ENCODE measurements at places on chromosomes 11 and 22.

DNA sequence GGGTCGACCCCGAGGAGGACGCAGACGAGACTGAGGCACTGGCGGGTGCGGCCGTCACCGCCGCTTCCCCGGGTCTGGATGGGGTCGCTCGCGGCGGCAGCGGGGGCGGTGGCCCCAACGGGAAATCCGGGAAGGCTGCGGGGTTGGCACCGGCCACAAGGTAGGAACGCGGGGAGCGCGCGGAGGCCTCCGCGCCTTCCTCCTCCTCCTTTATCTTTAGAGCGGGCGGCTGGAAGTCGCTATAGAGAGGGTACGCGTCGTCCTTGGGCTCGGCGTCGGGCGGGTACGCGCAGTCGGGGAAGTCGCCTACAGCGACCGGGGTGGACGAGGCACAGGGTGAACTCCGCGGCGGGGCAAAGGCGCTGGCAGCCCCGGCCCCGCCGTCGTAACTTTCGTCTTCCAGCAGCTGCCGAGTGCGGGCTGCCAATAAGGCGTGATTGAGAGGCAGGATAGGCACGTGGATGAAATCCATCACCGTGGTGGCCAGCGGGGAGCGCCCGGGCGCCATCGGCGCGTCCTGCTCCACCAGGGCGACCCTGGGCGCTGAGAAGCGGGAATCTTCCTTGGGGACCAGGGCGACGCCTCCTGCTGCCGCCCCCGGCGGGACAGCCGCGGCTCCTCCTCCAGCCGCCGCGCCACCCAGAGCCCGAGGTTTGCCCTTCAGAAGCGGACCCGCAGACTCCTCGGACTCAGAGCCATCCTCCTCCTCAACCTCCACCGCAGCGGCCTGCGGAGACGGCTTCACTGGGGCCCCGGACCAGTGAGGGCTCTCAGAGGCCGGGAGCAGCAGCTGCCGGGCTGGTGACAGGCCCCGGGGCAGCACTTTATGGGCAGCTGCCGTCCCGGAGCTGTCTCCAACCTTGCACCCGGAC is 1.7 kb downstream of the PGR start:
- DNase-seq = peak; percentile 24

GRCh38 chr11:102177974-102178631 is 67.9 kb downstream of the YAP1 start:
- no peak for DNase-seq

DNA sequence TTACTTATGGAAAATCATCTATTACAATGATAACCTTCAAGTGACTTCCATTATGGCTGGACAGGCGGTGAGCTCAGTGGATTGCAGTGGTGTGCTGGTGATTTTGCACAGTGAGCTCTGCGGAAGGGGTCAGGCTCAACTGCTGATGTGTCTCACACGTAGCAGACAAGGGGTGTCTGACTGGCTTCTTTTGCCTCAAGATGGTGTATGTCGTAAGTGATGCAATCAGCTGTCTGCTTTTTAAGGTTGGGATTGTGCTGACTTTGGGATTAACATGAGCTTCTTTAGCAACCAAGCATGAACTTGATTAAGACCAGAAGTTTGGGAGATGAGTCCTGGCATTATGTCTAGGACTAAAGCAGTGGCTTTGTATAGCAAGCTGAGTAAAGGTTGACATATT is 49.5 kb downstream of the POLD3 start:
- DNase-seq = no peak

DNA sequence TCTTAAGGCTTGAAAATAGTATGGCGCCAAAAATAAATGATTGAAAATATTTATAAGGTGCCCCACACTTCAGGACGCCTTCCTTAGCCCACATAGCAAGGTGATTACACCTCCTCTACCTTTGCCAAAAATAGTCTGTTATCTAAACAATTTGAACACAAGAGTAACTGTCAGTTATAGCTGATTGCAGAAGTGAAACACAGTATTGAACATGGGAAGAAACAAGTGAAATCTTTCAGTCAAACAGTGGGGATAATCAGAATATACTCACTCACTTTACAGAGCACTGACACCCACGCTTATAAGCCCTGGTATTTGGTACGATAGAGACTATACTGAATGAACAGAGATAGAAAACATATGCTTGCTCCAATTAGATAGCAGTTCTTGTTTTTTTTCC is 203.1 kb downstream of the RAB38 start:
- no peak for DNase-seq

GRCh38 chr11:64536396-64536941 is 54.6 kb upstream of the SLC22A12 start:
- no peak for DNase-seq
